ENCODE measurements at places on chromosomes 6 and 20.

- no peak for DNase-seq
Observed at GRCh38 chr20:6616421-6616820, 151.1 kb upstream of the BMP2 start.

DNA sequence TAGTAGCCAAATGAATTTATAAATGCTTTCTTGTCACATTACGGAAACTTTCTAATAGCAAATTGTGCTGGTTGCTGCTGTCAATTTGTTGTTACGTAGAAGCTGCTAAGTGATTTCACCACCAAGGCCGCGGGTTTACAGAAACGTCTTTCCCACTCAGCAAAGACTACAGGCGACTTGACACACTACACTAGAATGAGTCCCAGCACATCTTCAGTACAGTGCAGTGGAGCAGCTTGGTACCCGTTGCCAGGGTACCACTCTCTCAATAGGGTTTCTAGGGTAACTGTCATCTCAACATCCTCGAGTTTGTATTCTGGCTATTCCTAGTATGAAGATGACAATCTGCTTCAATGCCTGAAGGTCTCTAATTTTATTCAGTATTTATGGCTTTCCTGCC, 22.7 kb upstream of the ZDHHC14 start:
- DNase-seq, result no peak

DNA sequence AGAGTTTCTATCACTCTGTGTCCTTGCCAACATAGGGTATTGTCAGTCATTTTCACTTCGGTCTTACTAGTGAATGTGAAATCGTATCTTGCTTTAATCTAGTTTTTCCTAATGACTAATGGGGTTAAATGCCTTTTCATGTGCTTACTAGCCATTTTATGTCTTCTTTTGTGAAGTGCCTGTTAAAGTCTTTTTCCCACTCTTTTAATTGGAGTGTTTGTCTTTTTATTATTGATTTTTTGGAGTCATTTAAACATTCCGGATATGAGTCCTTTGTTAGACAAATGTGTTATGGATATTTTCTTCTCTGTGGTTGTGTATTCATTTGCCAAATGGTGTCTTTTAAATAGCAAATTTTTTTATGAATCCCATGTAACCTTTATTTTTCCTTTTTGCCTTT, 194.6 kb downstream of the CDH26 start:
- no peak for DNase-seq

GRCh38 chr6:35674594-35674993, 14.1 kb downstream of the FKBP5 start:
- no peak for DNase-seq

DNA sequence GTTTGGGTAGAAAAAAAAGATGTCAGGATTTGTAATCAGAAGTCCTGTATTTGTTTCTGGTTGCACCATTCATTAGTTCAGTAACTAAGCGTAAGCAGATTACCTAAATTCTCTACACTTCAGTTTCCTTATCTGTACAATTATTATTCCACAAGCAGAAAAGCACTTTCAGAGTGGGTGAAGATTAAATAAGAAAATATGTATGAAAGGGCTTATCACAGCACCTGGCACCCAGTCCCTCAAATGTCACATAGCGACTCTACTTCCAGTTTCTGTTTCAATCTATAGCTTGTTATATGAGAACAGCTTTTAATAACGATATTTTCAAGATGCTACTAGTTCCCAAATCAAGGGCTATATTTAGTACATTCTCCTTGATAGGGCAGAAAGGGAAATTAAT, 31.4 kb downstream of the RGS17 start:
- DNase-seq, result no peak

- DNase-seq, result no peak
Observed at GRCh38 chr6:303948-304558, 11.8 kb downstream of the DUSP22 start.

- DNase-seq, result no peak
Observed at GRCh38 chr6:166931426-166931970, 24.9 kb downstream of the RNASET2 start.

GRCh38 chr20:35972462-35972861, 4.1 kb downstream of the CNBD2 start:
- DNase-seq, result no peak

DNA sequence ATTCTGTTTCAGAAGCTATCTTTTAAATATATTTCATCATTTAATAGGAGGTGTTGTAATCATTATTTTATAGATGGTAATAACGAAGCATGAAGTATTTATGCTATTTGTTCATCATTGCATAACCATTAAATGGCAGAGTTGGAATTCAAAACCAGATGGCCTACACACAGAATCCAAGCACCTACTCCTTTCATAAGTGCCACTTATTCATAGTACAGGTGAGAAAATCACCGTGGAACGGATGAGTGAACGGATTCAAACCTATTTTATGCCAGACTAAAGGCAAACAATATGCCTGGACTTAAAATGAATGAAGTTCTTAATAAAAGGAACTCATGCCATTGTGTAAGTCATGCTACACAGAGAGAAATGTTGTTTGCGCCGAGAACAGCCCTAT, 397.9 kb upstream of the ADGRB3 start:
- no peak for DNase-seq

GRCh38 chr20:48703107-48703506, 124.7 kb downstream of the PREX1 start:
- no peak for DNase-seq

DNA sequence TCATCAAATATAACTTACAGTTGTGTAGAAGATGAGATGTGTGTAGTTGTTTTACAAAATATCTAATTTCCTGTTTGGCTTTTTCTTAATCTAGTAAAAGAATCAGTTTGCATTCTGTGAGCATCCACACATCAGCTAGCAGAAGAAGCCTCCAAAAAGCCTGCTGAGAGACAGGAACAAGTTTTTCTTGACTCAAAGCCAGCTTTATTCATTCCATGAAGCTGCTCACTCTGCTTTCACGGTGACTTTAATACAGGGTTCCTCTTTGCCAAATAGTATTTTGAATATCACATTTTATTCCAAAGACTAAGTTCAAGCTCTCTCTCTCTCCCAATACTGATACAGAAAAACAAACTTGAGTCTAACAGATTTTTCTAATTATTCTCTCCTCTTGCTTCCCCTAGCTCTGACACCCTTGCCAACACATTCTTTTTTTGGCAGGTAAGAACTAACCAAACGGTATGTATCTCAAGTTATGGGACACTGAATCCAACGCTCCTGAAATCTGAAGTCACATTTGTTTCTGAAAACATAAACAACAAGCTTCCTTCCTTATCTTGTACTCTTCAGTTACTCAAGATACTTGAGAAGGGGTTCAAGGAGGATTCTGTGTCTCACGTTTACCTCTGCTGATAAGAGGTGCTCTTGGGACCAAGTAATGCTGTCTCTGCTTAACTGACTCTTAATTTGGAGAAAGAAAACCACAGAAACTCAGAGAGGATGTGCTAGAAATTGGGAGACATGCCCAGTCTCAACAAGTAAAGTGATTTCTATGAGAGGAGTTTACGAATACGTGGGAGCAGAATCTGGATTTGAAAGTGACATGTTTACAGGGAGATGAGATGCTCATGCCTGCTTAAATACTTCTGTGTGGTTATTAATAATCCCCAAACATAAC, 184.2 kb upstream of the SPTLC3 start:
- no peak for DNase-seq

DNA sequence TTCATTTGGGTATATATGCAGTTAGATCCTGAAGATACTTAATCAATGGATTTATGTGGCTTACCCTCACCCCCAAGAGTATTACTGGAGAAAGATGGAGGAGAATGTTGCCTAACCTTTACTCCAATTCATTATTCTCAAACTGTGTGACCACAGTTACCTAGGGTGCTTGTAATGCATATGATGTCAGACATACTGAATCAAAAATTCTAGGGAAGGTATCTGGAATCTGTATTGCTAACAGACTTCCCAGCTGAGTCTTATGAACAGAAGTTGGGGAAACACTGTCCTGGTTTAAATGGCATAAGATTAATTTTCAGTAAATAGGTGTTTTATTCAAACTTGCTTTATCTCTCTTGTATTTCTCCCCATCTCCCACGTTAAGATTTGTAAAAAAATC, 83.9 kb downstream of the PKIB start:
- DNase-seq, result no peak

DNA sequence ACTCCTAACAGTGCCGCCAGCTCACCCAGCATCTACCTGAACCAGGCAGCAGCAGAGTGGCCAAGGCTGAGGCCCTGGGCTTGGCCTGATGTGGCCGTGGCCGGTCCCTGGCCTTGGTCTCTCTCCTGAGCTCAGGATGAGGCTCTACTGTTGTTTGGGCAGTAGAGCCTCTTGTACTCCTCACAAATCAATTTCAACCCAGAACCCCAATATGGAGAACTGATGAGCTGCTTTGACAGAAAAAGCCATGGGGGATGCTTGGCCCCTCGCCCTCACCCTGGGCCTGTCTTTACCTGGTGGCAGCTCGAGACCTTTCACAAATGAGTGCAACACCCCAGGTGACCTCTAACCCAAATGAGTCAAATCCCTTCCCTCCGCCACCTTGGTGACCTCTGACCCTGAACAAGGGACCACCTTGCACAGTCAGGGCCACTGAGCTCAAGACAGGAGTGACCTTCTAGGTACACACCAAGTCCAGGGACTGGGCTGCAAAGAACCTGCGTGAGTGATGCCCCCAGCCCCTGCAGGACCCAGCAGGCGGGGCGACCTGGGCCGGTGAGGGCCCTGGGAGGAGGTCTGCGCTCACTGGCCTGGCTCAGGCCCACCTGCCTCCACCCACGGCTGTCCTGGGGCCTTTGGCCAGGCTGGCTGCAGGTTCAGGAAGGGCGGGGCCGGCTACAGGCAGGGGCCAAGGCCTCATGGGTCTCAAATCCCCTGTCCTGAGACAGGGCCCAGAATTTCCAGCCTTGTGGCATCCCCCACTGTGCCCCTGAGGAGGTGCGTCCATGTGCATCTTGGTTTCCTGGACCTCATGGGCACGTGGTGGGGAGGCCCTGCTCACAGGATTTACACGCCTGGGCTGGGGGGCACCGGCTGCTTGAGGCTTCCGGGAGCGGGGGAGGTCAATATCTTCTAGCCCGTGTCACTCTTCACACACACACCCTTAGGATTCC, 30.2 kb downstream of the PSMG4 start:
- no peak for DNase-seq

- DNase-seq, result no peak
Observed at GRCh38 chr6:161128680-161129196, 137.2 kb downstream of the MAP3K4 start.

DNA sequence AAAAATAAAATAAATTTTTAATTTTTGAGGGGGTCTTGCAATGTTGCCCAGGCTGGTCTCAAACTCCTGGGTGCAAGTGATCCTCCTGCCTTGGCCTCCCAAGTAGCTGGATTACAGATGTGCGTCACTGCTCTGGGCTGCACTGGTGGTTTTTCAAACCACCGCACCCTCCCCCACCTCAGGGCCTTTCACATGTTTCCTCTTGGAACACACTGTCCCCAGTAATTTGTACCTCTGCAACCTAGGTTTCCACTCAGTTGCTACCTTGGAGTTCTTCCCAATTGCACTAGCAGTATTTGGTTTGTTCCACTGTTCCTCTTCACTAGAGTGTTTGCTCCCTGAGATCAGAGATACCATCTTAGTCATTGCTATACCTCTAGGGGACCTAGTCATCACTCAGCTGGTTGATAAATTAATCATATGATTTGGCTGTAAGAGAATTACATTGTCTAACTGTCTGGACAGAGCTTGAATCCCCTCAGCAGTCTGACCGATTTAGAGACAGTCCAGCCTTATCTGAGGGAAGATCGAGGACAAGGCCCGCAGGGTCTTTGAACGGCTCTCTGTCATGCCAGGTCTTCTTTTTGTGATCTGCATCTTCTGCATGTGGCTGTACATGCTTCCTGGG, 32.0 kb downstream of the CEP43 start:
- DNase-seq, result peak; percentile 17

GRCh38 chr6:135324531-135324930, 143.4 kb downstream of the MYB start:
- DNase-seq, result no peak

DNA sequence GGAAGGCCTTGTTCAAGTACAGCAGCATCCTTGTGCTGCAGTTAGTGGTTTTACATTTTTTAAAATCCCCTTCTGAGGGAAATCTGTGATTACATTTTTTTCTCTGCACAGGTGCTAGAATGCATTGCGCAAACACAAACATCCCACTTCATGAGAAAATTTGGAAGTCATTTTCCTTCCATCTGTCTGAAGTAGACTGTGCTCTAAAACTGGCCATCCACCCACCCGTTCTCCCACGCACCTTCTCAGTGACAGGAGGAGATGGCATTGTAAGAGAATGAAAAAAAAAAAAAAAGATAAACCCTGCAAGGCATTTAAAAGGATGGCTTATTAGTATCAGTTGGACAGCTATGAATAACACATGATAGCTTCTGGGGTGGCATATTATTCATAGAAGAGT, 65.0 kb downstream of the SOBP start:
- no peak for DNase-seq

DNA sequence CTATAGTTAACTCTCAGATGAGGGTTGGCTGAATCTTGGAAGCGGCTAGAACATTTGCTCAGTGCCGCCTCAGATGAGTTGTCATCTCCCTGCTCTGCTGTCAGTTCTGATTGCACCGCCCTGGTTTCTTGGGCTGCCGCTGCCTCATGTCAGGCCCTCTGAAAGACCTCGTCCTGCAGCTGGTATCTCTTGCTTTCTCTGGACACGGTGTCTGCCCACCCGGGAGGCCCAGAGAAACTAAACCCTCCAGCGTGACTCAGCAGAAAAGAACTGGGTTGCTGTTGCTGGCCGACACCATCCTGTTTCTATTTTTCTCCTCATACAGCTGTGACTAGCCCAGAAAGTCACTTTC, 355.4 kb downstream of the CD83 start:
- DNase-seq, result no peak

DNA sequence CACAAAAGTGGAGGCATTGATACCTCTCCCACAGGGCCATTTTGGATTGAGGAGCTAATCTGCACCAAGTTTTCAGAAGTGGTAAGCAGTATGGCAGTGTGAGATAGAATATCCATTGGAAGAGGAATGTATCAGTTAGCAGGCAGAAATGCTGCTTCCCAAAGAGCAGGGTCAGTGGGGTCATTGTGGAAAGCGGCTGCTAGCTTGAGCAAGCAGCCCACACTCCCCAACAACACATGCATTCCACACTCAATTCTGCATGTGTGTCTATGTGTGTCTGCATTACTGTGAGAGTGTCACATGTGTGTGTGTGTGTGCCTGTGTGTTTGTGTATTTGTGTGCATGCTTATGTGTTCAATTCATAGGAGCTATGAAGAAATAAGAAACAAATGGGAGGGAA, 190.9 kb upstream of the FOXA2 start:
- no peak for DNase-seq

DNA sequence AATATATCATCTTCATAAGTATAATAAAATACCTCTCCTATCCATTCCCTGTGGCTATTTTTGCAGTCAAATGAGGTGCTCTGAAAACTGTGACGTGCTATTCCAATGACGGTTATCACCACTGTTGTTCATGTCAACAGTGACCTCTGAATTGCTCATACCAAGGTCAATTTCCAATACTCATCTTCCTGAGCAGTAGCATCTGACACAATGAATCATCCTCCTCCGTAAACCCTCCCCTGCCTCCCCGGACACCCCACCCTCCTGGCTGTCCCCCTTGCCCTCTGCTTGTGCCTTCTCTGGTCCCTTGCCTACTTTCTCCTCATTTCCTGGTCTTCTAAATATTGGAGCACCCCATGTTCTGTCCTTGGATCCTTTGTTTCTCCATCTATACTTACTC, 77.7 kb upstream of the SLC22A23 start:
- DNase-seq, result no peak

GRCh38 chr6:42555477-42556457, 8.1 kb upstream of the UBR2 start:
- peak; percentile 25 for DNase-seq
